ENCODE measurements at places on chromosomes 5 and 9. TPM values are rescaled to one million over a fixed set of nuclear protein-coding genes. Genes with fewer than 3 reads are reported as not detected.
A peak's percentile ranks its signal among the peaks of the same experiment; 100 is the strongest.

- peak; percentile 59 for DNase-seq
These were observed 39.8 kb downstream of the ADRA1B start for GRCh38 chr5:159956074-159956473.

- DNase-seq, result peak; percentile 48
These were observed 18.5 kb upstream of the SNX2 start for GRCh38 chr5:122756264-122756911.

DNA sequence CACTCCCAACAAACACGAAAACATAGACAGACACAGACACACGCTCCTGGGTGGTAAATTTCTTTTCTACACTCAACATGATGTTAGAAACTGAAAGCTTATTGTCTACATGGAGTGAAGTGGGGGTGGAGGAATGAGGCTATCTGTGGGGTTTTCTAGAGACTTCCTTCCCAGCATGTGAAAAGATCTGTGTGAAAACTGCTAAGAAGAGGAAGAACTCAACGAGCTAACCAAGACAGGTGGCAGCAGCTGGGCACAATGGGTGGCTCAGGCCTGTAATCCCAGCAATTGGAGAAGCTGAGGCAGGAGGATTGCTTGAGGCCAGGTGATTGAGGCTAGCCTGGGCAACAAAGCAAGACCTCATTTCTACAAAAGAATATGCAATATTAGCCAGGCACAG is 7.6 kb downstream of the FYB1 start:
- no peak for DNase-seq

DNA sequence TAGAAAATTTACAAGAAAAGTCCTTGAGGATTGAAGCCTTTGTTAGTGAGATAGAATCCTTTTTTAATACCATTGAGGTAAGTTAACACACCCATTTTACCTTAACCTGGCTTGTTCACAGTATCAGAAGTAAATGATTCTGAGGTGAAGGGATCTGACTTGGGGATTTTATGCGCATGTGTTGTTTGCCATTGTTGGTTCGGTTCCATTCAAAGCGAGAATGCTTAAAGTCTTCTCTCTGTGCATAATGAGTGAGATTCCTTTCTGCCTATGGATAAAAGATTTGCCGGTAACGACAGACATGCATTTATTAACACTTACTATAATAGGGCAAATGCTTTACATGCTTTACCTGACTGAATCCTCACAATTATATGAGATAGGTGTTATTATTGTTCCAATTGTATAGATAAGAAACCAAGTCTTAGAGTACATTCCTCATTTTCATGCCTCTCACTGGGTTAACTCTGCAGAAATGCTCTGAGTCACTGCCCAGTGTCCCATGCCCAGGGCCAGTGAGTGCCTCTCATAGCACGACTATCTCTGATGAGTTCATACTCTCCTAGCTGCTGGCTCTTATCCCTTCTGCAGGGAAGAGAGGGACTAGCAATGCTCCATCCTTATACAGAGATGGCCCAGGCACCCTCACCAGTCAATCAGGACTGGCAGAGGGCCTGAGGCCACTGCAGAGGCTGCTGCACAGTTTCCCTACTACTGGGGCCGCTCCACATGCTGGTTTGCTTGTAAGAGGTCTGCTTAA is 54.4 kb downstream of the CMYA5 start:
- peak; percentile 18 for DNase-seq

GRCh38 chr9:90098408-90098807 is 493.6 kb downstream of the GADD45G start:
- no peak for DNase-seq

- peak; percentile 70 for DNase-seq
These were observed 98.8 kb upstream of the ADRA1B start for GRCh38 chr5:159817262-159818029.

DNA sequence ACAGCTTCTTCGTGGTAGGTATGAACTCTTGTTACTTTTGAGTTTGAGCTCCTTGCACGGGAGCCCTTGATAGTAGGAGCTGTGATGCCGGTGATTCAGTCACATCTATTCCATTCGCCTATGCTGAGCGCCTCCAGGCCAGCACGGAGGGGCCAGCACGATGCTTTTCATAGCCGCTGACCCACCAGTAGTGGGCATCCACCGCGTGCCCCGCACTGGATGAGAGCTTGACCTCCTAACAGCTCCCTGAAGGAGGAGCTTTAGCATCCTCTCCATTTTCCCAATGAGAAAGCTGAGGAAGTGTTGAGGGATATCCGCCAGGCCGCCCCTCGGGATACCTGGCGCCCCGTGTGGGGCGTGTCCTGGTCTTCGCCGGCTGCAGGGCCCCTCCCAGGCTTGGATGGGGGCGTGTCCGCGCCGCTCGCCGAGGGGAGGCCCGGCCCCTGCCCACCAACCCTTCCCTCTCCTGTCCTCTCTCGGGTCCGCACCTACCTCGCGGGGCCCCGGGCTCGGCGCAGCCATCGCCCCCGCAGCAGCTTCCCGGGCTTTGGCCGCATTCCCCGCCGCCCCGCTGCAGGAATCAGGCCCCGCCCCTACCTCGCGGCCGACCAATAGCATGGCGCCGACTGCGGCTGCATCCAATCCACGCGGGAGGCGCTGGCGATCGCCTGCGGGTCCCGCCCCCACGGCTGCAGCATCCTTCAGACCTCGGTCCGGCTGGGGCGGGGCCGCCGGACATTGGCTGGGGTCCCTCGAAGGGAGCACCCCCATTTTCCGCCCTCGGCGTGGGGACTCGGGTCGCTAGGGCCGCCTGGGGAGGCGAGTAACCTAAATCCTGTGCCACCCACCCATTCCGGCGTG is at the start of gene PIP5KL1:
Gene PIP5KL1, minus strand, starts transcription at position 547 of the 861 bp plus-strand sequence. Its CDS starts 25 bp downstream, at position 522.
- DNase-seq, result peak; percentile 89

DNA sequence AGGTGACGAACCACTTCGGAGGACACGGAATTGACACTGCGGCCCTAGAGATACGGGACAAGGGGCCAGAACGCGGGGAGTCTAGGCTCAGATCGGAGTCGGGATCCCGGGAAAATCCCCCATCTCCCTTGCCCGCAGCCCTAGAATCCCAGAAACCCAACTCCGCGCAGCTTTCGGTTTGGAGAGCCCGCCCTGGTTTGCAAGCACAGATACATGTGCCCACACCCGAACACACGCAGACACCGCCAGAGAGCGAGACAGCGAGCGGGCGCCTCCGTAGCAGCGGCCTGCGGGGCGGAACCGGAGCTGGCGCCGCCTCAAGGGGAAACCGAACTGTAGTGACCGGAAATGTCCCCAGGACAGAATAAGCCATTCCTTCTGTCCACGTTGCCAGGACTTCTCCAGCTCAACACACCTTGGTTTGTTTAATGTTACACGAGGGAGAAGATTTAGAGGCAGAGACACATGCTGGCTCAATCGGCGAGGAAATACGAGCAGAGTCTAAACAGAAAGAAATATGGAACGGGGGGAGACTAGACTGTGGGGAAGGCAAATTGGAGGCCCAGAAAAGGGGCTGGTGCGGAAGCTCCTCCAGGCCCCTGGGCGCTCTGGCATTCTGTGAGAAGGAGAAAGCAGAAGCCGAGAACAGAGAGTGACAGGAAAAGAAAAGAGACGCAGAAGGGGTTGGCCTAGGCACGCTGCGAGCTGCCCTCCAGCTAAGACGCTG is 2.9 kb upstream of the PAX5 start:
- DNase-seq, result peak; percentile 46

- DNase-seq, result peak; percentile 24
These were observed 581.7 kb upstream of the RIOK2 start for GRCh38 chr5:97764700-97765099.

GRCh38 chr5:67124556-67124955 is 72.0 kb downstream of the CD180 start:
- DNase-seq, result no peak

DNA sequence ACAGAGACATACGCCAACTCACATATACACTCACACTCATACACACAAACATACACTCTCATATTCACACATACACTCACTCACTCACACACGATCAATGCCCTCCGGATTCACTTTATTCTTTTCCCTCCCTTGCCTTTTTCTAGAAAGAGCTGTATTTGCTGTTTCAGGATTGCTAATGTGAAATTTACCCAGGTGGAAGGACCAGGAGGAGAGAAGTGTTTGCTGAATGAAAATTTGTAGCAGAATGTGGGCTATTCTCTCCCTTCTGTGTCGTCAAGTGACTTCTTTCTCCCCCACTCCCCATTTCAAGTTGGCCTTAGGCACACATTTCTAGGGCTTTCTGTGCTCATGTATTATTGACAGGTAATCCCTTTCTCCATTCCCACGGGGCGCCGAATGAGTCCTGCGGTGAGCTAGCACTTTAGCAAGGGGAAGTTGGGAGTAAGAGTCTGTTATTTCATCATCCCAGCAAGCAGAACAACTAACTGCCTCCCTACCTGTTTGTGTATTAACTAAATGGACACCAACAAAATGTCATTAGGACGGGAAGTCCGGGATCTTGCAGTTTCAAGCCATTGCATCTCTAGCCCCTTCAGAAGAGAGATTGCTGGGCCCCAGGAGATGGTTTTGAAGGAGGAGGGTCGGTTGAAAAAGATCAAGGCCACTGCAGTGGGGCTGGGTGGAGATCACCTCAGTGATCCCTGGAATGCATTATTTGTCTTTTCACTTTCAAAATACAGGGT is 97.1 kb upstream of the TAF11L2 start:
- no peak for DNase-seq

DNA sequence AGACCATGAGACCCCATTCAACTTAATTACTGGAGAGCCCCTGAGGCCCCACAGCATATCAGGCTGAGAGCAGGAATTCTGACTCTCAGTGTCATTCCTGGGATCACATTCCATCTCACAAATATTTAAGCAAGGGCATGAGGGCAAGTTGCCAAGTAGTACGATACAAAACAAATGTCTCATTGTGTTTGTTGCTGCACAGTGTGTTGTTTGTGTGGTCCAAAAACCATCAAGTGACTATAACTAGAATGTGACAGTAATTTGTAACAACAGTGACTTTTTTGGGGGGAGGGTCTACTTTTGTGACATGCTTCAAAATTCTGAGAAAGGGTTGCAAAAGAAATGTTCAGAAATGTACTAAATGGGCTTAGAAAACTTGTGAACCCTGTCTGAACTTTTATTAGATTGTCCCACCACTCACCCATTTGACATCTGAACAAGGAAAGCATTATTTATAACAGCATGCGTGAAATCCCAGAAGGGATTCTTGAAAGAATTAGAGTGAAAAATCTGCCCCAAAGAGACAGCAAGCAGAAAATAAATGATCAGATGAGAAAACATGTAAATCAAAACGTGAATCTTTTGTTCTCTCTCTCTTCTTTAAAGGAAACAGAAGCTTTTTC is 347.0 kb downstream of the NTRK2 start:
- DNase-seq, result no peak

- no peak for DNase-seq
These were observed 68.2 kb upstream of the EGFLAM start for GRCh38 chr5:38190111-38190510.

DNA sequence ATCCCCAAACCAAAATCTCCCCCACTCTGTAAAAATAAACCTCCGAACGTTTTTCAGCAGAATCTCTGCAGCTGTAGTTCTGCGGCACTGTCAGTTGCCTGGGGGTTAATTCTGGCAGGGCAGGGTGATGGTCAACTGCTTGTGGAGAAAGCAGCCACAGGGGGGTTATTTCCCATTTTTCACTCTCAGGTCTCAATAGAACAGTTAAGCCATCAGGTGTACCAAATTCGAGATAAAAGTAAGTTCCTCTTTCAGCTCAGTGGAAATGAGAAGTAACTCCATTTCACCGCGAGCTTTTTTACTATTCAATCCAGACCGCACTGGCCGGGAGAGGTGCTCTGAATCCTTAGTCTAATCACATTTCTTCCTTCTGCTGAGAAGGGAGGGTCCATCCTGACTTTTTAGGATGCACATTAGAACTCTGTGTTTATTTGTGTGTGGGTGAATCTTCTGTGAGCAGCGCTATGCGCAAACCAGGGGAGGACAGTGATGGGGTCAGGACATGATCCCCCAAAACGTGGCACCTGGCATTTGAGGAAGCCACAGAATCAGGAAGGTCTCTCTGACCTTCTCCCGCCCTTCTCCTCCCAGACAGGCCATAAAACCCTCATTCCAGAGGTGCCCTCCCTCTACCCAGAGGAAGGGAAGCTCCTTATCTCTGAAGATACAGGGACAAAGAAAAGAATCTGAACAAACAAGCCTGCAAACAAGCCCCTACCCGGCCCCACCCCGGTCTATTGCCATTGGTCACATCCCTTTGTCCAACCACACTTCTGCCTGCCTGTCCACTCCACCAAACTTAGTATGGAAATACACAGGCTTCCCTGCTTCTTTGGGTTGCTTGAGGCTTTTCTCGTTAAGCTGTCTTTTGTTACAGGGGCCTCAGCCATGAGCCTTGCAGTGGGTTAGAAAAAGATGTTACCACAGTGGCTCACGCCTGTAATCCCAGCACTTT is 229.0 kb downstream of the ROR2 start:
- DNase-seq, result no peak

DNA sequence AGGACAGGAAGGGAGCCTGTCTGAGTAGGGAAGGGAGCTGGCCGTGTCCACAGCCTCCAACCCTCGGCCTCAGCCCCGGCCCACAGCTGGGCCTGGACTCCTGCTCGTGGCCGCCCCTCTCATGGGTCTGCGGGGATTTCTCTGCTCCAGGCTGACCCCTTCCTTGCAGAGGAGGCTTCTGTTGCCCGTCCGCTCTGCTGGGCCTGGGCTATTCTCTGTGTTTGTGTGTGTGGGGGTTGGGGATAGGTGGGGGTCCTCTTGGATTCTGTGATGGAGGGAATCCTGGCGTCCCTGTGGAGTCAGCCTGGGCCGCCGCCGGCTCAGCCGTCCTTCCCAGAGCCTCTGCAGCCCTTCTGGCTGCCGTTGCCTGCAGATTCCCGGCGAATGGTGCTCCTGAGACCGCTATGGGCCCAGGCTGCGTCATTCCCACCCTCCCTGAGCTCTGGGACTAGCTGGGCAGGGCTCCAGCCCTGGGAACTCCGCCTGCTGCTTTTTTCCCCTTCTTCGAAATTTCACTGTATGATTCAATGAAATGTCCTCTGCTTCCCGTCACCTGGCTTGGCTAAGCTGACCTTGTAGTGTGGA is 64.2 kb downstream of the FGF18 start:
- DNase-seq, result peak; percentile 41

GRCh38 chr5:33659526-33660169 is 218.9 kb downstream of the TARS1 start:
- DNase-seq, result no peak

- no peak for DNase-seq
These were observed 317.0 kb upstream of the RPS23 start for GRCh38 chr5:82595113-82595512.

- DNase-seq, result peak; percentile 56
These were observed 74.2 kb downstream of the NTNG2 start for GRCh38 chr9:132235894-132236661.

Gene PLPPR1
- not detected for total RNA-seq

Gene EDIL3
- total RNA-seq, result 4.7 TPM

Gene TAF11L11
- not detected for total RNA-seq

Gene ECSCR
- total RNA-seq, result 0.63 TPM

Gene TLX3
- not detected for total RNA-seq

Gene SURF1
- 48.4 TPM for total RNA-seq

Gene TMC1
- total RNA-seq, result not detected
